ENCODE measurements at places on chromosomes 11 and 22.
A peak's percentile ranks its signal among the peaks of the same experiment; 100 is the strongest.

DNA sequence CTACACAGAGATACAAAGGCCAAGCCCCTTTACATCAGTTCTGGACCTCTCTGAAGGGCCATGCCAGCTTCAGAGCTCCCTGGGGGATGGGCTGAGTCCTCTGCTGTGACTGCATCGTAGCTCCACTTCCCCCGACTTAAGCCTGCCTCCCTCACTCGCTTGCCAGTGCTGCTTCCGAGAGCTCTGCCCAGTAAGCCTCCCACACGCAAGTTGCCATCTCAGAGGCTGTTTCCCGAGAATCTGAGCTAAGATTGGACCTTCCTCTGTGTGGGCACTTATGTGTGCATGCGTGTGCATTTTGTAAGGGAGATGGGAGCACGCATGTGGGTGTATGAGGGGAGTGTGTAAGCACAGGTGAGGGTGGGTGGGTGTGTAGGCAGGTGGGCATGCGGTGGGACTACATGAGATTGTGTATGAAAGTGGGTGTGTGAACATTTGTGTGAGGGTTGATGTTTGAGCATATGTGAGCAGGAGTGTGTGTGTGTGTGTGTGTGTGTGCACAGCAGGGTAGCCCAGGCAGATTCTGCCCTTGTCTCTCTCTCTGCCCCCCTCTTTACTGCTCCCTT, 163.0 kb upstream of the SYT13 start:
- H3K4me3 ChIP-seq = no peak overlapping the region
- H3K36me3 ChIP-seq = no peaks in the 10 kb centered on the region
- H3K27ac ChIP-seq = no peak overlapping the region

GRCh38 chr11:11146830-11147229, 206.2 kb downstream of the CSNK2A3 start:
- H3K36me3 ChIP-seq = no peaks in the 10 kb centered on the region
- no peak overlapping the region for H3K27ac ChIP-seq
- H3K4me3 ChIP-seq = no peak overlapping the region
- DNase-seq = no peak
- H3K4me1 ChIP-seq = no peaks in the 10 kb centered on the region

- H3K27me3 ChIP-seq = no peaks in the 10 kb centered on the region
- H3K4me3 ChIP-seq = no peak overlapping the region
- H3K27ac ChIP-seq = no peak overlapping the region
Observed at GRCh38 chr22:45402466-45402985, 10.9 kb downstream of the SMC1B start.

DNA sequence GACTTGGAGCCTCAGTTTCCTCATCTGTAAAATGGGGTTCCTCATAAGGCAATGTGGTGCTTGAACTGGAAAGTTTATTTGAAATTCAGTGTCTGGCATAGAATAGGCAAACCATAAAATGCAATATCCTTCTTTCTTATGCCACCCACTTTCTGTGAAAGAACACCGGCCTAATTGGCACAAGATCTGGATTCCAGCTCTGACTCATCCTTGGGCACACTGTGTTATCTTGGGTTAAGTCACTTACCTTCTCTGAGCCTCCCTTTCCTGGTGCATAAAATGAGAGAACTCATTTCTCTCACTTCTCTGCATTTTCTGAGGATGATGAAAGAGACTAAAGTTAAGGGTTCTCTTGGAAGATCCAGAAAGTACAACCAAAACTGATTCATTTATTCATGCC, 5.1 kb downstream of the INSC start:
- no peak overlapping the region for H3K4me3 ChIP-seq
- H3K4me1 ChIP-seq = no peaks in the 10 kb centered on the region
- no peaks in the 10 kb centered on the region for H3K27me3 ChIP-seq
- DNase-seq = no peak

DNA sequence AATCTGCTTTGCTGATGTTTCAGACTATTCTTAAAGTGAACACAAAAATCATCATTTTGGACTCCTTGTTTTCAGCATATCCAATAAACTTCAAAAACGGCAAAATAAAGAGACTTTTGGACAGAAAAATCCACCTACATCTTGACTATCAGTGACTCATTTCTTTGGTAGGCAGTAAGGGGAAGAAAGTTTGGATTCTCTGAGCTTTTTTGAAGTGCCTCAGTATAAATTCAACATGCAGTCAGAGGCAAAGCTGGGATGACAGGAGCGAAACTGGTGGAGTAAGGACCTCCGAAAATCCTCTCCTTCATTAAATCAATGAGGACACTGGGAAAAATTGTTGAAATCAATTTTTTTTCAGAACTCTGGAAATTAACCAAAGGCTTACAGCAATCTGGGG, 29.7 kb downstream of the EFCAB6 start:
- H3K36me3 ChIP-seq = no peaks in the 10 kb centered on the region
- no peaks in the 10 kb centered on the region for H3K27me3 ChIP-seq
- no peaks in the 10 kb centered on the region for H3K4me1 ChIP-seq
- H3K4me3 ChIP-seq = no peak overlapping the region
- no peak overlapping the region for H3K27ac ChIP-seq
- DNase-seq = no peak

- H3K4me3 ChIP-seq = no peak overlapping the region
- no peaks in the 10 kb centered on the region for H3K36me3 ChIP-seq
- H3K27me3 ChIP-seq = no peaks in the 10 kb centered on the region
- H3K27ac ChIP-seq = no peak overlapping the region
Observed at GRCh38 chr11:70473873-70474690, 75.8 kb downstream of the CTTN start.

DNA sequence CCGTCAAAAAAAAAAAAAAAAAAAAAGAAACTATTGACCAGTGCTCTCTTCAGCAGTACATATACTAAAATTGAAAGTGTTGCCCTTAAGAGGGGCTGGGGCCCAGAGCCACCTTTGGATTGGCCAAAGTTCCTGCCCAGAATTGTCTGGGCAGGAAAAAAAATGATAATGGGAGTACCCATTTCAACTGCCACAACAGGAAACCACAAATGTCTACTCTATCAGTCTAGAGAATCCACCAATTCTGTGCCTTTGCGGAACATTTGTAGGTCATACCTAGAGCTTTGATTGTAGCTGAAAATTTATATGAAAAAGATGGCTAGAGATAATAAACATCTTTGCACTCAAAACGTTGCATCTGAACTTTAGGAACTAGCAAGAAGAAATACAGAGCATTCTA, 69.4 kb downstream of the FAM76B start:
- no peak overlapping the region for H3K4me3 ChIP-seq
- DNase-seq = no peak
- H3K27ac ChIP-seq = no peak overlapping the region
- H3K27me3 ChIP-seq = peaks cover 18% of the 10 kb centered on the region
- no peaks in the 10 kb centered on the region for H3K36me3 ChIP-seq

DNA sequence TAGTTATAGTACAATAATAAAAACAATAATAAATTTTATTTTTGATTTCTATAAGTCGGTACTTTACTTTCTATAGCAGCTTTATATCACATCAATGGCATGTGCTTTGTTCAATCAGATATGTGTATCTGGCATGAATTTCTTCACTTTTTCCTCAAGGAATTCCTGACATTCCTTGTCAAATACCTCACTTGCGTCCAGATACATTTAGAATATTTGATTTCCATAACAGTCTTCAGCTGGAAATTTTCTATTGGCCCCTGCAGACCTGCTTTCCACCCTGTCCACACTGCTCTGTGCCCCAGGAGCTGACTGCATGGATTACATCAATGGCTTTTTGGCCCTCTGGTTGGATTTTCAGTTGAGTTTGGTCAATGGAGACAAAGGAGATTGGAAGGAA, 93.2 kb downstream of the FAR1 start:
- H3K36me3 ChIP-seq = no peaks in the 10 kb centered on the region
- no peaks in the 10 kb centered on the region for H3K27me3 ChIP-seq
- no peaks in the 10 kb centered on the region for H3K4me1 ChIP-seq
- no peak overlapping the region for H3K27ac ChIP-seq

DNA sequence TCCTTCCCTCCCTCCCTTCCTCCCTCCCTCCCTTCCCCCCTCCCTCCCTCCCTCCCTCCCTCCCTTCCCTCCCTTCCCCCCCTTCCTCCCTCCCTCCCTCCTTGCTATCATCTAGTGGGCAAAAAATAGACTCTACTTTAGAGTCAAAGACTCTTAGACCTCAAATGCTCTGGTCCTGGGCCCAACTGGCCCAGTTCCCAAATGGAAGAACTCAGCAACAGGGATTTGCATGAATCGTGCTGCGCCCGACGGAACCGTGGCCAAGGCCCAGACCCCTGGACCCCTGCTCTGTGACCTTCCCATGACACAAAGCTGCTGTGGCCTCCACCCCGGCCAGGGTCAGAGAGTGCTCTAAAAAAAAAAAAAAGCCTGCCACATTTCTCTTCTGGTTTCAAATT, 97.4 kb downstream of the WNT7B start:
- DNase-seq = no peak
- no peaks in the 10 kb centered on the region for H3K36me3 ChIP-seq
- H3K27ac ChIP-seq = no peak overlapping the region
- no peak overlapping the region for H3K4me3 ChIP-seq
- no peaks in the 10 kb centered on the region for H3K27me3 ChIP-seq
- H3K4me1 ChIP-seq = no peaks in the 10 kb centered on the region

DNA sequence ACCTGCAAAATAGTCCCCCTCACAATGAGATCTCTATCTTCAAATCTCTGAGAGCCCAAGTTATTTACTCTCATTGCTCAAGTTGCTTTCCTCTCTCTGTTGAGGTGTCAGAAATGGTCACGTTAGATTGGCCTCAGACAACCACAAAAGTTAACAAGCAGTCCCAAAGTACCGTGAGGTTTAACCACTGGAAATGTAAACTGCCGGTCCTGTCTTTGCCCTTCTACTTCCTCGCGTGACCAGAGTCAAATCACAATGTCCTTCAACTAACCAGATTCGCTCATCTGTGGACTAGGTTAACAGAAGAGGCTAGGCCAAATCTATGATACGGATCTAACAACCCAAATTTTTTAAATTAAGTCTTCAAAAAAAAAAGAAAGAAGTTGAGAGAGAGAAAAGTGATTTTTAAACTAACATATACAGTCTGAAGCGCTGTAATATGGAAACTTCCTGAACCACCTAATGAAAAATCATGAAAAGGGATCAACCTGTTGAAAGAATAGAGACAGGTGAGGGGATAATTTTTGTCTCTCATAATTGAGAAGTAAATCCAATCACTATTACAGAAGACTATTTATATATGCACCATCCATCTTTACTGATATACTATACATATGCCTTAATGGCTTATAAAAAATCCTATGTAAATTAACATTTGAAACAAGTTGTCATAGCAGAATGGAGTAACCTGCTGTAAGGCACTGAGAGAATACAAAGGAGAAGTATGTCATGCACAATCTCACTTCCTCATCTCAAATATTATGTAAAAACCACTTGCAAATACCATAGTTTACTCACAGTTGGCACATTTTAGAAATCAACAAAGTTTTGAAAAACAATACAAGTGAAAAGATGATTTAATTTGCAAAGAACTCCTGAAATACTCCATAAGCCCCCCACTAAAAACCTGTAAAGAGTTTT, 3.3 kb upstream of the JAML start:
- peaks cover 12% of the 10 kb centered on the region for H3K27me3 ChIP-seq
- no peak overlapping the region for H3K27ac ChIP-seq
- H3K4me1 ChIP-seq = no peaks in the 10 kb centered on the region
- no peak overlapping the region for H3K4me3 ChIP-seq

- no peak for DNase-seq
- no peaks in the 10 kb centered on the region for H3K36me3 ChIP-seq
- H3K27ac ChIP-seq = no peak overlapping the region
- H3K4me3 ChIP-seq = no peak overlapping the region
- H3K27me3 ChIP-seq = no peaks in the 10 kb centered on the region
Observed at GRCh38 chr11:122068141-122068540, 47.9 kb downstream of the BLID start.

DNA sequence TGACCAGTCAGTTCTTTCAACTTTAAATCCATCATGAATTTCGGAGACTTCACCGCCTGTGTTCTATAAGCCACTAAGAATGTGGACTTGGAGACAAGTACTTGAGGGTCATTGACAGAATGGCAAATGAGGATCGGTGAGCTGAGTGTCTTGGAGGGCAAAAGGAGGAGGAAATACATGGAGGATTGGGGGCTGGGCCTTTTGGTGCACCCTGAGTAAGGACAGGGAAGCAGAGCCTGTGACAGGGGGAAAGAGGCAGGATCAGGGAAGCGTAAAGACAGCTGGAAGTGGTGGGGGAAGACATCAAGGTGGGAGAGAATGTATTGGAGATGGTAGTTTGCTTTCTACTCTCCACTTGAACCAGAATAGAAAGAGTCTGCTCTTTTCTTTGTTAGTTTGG, 70.4 kb upstream of the MTMR2 start:
- no peak overlapping the region for H3K4me3 ChIP-seq
- DNase-seq = no peak
- H3K4me1 ChIP-seq = no peaks in the 10 kb centered on the region
- H3K27ac ChIP-seq = no peak overlapping the region

GRCh38 chr11:69476509-69476961, 4.9 kb upstream of the LINC01488 start:
- H3K36me3 ChIP-seq = no peaks in the 10 kb centered on the region
- DNase-seq = no peak

DNA sequence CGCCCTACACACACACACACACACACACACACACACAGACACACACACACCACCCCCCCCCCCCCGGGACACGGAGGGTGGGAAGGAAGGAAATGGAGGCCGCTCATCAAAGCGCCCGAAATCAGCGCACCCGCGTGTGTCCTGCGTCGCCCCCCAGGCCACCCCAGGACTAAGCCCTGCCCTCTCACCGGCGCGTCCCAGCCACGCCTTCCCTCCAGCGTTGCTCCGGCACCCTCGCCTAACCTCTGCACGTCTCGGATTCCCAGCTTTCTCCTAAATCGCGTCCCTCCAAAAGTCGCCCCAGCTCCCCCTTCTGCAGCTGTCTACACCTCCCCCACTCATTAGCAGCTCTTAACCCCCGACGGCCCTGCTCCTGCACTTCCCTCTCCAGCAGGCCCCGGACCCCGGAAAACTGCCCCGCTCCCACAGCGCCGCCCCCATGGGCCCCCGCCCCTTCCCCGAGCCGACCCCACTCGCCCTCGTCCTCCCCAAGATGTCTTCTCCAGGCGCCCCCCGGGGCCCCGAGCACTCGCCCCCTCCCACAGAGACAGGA, 557 bp downstream of the PACSIN2 start:
- peak overlapping the region; percentile 23 for H3K27ac ChIP-seq
- no peaks in the 10 kb centered on the region for H3K36me3 ChIP-seq
- no peak for DNase-seq
- H3K4me3 ChIP-seq = peak overlapping the region; percentile 73
- H3K4me1 ChIP-seq = peaks cover 22% of the 10 kb centered on the region
- H3K27me3 ChIP-seq = no peaks in the 10 kb centered on the region

DNA sequence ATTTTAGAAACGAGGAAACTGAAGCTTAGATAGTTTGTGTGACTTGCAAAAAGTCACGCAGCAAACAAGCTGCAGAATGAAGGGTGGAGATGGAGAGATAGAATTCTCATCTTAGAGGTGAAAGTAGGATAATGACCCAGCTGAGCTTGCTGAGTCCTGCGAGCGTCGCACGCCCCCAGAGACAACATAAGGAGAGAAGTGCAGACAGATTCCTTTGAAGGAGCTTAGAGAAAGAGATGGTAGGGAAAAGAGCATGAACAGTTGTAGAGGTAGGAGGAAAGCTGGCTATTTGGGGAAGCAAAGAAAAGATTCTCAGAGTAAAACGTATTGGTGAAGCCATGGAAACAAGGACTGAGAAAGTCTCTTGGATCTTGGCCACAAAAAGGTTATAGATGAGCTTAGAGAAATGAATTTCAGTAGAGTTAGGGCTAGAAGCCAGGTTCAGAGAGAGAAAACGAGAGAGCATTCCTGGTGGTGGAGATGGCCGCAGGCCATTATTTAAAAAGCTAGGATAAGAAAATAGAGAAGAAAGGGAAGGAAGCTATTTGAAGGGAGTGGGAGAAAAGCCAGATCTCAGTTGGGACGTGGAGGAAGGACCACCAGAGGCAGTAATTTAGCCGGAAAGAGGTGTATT, 44.8 kb downstream of the FAM83F start:
- peaks cover 5% of the 10 kb centered on the region for H3K4me1 ChIP-seq
- no peak overlapping the region for H3K4me3 ChIP-seq
- no peaks in the 10 kb centered on the region for H3K36me3 ChIP-seq
- no peaks in the 10 kb centered on the region for H3K27me3 ChIP-seq
- no peak overlapping the region for H3K27ac ChIP-seq
